Endothelial cell (in vitro differentiated cells): ENCODE measurements at places on chromosomes 4 and X. TPM values are rescaled to one million over a fixed set of nuclear protein-coding genes. Genes with fewer than 3 reads are reported as not detected.

Gene TSPYL2
- 27.9 TPM for total RNA-seq

Gene NUP54
- 44.2 TPM for total RNA-seq

Gene TEX13B
- total RNA-seq, result not detected

Gene GAB3
- total RNA-seq, result 0.90 TPM

Gene TEX13D
- not detected for total RNA-seq

Gene SLC49A3
- total RNA-seq, result 19.9 TPM

Gene MPC1L
- total RNA-seq, result not detected

Gene NEUROG2
- not detected for total RNA-seq

GRCh38 chr4:151522866-151523519 is 114.0 kb downstream of the FHIP1A start:
- DNase-seq, result no peak

DNA sequence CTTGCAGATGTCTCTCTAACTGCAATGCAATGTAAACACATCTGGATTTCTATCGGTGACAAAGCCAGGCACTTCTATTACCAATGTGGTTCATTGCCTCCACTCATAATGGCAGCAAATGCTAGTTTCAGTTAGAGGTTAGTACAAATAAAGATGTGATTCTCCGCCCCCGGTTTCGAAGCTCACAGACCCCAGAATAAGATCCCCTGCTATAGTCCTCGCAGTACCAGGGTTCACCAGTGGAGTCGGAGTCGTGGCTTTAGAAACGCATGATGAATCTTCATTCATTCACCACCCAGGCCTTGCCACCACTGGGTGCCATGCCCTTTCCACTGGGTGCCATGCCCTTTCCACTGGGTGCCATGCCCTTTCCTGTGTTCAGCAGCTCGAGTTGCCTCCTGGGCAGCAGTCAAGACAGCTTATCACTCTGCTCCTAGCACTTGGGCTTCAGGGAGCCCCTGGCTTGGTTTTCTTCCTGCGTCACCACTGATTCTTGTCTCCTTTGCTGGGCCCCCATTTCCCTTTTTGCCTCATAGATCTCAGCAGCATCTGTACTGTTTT is 3.5 kb upstream of the NAA10 start:
- DNase-seq, result no peak

DNA sequence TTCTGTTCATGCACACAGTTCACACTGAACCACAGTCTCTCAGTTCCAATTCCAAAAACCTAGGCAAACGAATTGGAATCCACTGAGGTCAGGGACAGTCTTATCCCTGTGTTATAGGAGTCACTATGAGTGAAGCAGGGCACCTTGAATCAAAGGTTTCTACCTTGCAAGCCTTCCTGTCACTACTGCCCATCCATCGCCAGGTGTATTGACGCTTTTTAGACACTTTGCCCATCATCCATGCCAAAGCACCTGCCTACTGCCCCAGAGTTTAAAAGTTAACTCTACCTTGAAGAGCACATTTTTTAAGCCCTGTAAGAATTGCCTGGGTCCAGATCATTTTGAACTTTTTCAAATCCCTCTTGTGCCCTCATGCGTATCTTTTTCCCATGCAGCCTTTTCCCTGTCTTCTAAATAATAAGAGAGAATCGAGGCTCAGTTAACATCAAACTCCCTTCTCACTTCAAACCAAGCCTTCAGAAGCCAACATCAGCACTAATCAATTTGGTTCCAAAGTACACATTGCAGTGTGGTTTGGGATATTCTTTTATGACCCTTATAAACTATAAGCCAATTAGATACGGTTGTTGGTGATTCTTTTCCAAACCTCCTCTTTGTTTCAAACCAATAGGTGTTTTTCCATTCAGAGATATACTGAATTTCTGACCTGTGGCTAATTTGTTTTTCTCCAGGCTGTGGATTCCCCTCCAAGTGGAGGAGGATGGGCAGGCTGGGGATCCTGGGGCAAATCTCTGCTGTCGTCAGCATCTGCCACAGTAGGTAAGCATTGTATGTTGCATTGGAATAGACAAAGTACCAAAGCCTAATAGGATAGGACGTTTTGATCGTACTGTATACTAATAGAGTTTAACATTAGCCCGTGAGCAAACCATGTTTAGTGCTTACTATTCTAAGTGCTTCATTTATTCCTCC is 23.7 kb downstream of the FAM114A1 start:
- DNase-seq, result no peak

DNA sequence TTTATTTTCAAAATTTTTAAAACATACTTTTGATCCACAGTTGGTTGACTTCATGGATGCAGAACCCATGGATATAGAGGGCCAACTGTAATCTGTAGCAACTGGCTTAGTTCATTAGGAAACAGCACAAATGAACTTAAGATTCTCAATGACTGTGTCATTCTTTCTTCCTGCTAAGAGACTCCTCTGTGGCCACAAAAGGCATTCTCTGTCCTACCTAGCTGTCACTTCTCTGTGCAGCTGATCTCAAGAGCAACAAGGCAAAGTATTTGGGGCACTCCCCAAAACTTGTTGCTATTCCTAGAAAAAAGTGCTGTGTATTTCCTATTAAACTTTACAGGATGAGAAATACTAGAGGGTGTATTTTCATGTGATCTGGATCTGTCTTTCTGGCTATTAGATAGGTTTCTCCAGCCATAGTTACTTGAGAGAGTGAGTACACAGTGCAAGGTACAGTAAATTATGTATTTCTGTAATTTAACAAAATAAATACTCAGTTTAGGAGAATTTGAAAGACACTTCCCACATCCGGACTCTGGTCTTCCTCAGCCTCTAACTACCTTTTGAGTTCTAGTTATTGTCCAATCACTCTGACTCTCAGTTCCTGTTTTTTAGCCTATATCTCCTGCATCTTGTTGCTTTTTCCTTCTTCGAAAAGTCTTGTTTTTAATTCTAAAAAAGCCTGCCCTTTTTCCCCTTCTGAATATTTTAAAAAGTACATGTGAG is 21.8 kb downstream of the TLR2 start:
- DNase-seq, result no peak

DNA sequence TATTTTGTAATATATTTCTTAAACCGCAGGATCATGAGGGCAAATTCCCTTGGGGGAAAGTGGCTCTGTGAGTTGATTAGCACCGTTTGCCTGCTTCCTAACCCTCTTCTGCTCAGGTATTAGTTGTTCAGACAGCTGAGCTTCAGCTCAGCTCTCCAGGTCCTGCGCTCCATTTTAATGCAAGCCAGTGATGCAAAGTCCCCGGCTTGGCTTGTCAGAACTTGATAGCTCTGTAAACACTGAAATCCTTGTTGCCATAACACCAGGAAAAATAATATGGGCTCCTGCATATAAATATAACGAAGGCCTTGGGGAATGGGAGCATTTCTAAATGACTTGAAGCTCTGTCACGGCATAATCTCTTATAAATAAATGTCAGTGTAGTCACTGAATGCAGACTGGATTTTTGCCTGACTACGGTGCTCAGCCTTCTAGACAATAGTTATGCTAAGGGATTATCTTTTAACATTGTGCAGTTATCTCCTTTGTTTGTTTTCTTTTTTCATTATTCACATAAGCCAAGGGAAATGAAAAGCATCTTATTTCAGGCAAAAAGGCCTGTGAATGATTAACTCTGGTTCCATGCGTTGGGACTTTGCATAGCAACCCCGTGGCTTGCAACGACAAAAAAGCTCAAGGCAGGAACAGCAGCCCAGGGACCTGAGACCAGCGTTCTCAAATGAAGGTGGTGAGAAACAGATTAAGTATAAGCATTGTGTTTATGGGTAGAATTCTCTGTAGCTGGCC is 253.2 kb downstream of the SPRY1 start:
- DNase-seq, result no peak

GRCh38 chrX:40867352-40867751 is 132.0 kb upstream of the MED14 start:
- no peak for DNase-seq

DNA sequence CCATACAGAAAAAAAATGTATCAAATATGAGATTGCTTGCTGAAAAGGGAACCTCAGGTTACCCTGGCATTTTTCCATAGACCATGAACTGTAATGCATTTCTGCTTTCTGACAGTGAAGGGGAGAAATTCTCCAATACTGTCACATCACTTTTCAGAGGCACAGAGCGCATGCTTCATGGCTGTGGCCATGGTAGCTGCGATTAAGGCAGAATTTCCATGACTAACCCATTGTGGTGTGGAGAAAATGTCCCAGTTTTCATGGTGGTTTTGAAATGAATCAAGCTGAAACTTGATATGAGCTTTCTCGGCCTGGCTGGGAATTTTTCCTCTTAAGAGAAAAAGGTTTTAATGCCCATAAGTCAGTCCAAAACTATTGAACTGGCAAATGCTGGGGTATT is 39.5 kb upstream of the MAP3K15 start:
- no peak for DNase-seq

GRCh38 chrX:123728016-123728415 is 4.8 kb downstream of the THOC2 start:
- no peak for DNase-seq

- DNase-seq, result no peak
These were observed 31.0 kb downstream of the XK start for GRCh38 chrX:37716602-37717001.

- DNase-seq, result no peak
These were observed 109.4 kb downstream of the DLG3 start for GRCh38 chrX:70554081-70554480.

DNA sequence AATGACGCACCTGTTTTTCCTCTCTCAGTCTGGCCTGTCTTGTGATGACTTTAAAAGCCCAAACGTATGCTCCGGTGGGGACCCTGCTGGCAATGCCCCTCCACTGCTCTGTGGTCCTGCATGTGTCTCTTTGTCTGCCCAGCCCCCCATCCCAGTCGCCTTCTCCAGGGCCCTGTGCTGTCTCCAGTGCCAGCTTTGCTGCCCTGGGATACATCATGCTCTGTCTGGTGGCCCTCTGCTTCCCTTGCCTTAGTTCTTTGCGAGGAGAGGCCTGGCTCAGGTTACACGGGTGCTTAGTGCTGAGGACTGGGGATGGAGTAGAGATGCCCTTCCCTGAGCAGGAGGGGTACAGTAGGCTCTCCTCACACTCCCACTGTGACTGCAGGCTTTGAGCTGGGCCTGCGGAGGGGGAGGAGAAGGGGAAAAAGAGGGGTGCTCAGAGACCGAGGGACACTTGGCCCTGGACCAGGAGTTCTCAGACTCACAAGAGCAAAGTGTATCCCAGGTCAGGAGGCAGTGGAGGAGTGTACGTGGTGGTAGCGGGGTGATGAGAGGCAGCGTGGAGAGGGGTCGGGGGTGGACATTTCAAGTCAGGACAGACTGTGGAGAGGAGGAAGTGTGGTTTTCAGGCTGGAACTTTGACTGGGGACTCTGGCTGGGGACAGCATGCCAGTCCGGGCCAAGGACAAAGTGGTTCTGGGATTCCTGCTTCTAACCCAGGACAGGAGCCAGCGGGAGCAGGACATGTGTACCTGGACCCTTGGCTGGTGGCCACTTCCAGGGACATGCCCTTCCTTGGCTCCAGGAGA is 2.8 kb downstream of the APLN start:
- no peak for DNase-seq

DNA sequence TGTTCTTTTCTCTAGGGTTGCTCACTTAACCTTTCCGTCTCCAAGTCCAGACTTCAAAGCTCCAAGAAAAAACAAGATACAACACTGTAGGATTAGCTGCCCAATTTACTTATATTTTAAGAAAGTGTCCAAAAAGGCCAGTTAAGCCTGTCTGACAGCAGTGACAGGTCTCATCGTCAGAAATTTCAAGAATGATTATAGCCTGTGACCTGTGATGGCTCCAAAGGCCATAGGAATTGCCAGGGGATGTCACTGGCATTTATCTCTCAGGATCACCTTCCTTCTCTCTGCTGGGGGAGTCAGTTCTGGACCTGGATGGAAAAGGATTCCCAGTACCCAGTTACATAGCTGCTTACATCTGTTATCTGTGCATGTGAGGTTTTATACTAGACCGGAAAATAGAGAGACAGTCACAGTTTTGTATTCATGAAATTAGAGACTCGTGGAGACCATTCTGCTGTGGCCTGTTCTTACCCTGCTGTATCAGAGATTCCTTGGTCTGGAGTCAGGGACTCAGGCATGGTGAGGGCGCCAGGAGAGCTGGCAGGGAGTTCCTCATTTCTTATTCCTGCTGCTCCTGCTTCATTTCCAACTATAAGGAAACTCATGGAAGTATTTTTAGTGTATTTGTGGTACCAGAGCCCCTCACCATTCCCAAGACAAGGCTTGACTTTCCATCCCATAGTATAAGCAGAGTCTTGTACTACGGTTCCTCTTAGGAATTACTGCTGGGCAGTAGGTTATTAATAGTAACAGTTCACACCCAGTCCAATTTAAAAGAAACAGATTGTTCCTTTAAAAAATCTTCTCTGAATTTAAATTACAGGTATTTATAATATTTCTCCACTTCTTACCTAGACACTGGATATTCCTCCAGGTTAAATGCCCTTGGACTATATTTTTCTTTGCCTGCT is 220.8 kb downstream of the SHROOM3 start:
- DNase-seq, result no peak

- no peak for DNase-seq
These were observed 1.0 kb upstream of the GRPEL1 start for GRCh38 chr4:7068883-7069282.

GRCh38 chr4:8779490-8779932 is 92.1 kb downstream of the HMX1 start:
- no peak for DNase-seq

DNA sequence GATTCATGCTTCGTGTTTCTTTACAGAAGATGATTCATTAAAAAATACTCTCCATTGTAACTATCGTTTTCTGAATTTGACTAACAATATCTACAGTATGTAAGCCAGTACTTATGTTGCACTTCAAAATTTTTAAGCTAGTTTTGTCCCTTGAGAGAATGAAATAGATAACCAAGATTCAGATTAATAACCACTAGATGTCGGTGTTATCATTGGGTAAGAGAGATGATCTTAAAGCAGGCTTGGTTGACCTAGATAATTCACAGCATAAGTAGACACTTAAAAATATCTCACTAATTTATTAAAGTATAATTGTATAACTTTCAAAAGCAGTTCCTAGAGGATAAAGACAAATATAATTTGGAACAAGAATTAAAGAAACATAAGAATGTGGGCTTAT is 430.9 kb downstream of the C4orf33 start:
- DNase-seq, result no peak

- DNase-seq, result peak; percentile 6
These were observed 937.1 kb downstream of the CCSER1 start for GRCh38 chr4:91064157-91064853.

DNA sequence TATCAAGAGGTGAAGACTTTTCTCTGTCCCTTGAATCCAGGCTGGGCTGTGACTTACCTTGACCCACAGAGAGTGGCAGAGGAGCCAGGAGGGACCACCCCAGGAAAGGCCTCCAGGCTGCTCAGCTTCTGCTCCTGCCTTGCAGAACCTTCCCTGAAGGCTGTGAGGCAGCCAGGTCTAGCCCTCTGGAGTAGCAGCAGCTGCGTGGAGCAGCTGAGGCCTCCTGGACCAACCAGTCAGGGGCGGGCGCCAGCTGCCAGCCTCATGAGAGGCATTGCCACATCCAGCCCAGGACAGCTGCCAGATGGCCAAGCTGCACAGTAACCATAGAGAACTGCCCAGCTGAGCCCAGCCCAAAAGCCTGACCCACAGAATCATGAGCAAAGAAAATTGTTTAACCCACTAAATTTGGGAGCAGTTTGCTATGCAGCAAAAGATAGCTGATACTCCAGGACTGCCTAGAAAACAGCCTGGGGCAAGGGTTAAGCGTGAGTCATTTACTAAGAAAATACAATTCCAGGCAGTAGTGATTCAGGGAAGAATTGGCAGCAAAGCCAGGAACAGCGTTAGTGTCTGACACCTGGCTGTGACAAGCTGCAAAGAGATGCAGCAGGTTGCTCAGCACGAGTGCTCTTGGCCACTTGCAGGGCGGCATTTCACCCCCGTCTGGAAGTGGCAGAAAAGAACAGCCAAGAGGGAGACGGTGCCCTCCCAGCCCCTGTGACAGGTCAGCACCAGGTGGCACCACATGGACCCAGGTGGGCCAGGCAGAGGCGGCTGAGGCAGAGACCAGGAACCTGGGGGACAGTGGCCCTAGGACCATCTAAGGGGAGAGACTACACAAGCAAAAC is 14.7 kb upstream of the PDE6B start:
- DNase-seq, result no peak
